Lung microvascular endothelial cell (primary cell): ENCODE measurements at places on chromosomes 2 and 18. TPM values are rescaled to one million over a fixed set of nuclear protein-coding genes. Genes with fewer than 3 reads are reported as not detected.

The PLA2R1 gene
- total RNA-seq: 7.0 and 21.4 TPM in 2 replicates

The FAM110C gene
- total RNA-seq: under 0.01 and 0.44 TPM in 2 replicates

The SATB2 gene
- total RNA-seq: 0.60 and 1.3 TPM in 2 replicates

The ARMC9 gene
- total RNA-seq: 3.5 and 4.2 TPM in 2 replicates

The STRADB gene
- 12.9 and 20.9 TPM in 2 replicates for total RNA-seq

The ALPP gene
- total RNA-seq: not detected in 2 replicates

The DCDC2C gene
- not detected in 2 replicates for total RNA-seq

The CYP26B1 gene
- total RNA-seq: 0.44 and 0.79 TPM in 2 replicates

The UGT1A9 gene
- total RNA-seq: not detected in 2 replicates

The SLC9A4 gene
- not detected in 2 replicates for total RNA-seq

The ASTL gene
- not detected in 2 replicates for total RNA-seq

The SIX3 gene
- not detected in 2 replicates for total RNA-seq

The DYNAP gene
- total RNA-seq: not detected in 2 replicates

The TLX2 gene
- not detected in 2 replicates for total RNA-seq

The TEX44 gene
- total RNA-seq: not detected in 2 replicates

The BMP10 gene
- not detected in 2 replicates for total RNA-seq

The COLEC12 gene
- total RNA-seq: 33.8 and 104 TPM in 2 replicates

The STAT4 gene
- total RNA-seq: 0.22 and 0.40 TPM in 2 replicates

The IKZF2 gene
- total RNA-seq: 0.65 and 1.4 TPM in 2 replicates

The RNU2-63P gene
- total RNA-seq: 70.8 and 139 TPM in 2 replicates

The WNT10A gene
- not detected in 2 replicates for total RNA-seq

The POTEI gene
- 0.22 and 0.79 TPM in 2 replicates for total RNA-seq

The SLC4A5 gene
- under 0.01 and 0.20 TPM in 2 replicates for total RNA-seq

The ADI1 gene
- 45.1 and 56.5 TPM in 2 replicates for total RNA-seq

The GREB1L gene
- 2.0 and 3.1 TPM in 2 replicates for total RNA-seq

The IL1F10 gene
- total RNA-seq: not detected in 2 replicates

The NXPH2 gene
- not detected in 2 replicates for total RNA-seq

The KCNJ3 gene
- total RNA-seq: not detected in 2 replicates

The ASPRV1 gene
- total RNA-seq: under 0.01 TPM in 2 replicates

The CNTNAP5 gene
- not detected in 2 replicates for total RNA-seq

The CIB4 gene
- total RNA-seq: not detected in 2 replicates

The GALR1 gene
- not detected in 2 replicates for total RNA-seq

The IMP4 gene
- total RNA-seq: 63.9 and 88.7 TPM in 2 replicates

The IRS1 gene
- under 0.01 TPM in 2 replicates for total RNA-seq

The MARCHF4 gene
- 0.20 and 0.22 TPM in 2 replicates for total RNA-seq

The CCDC68 gene
- total RNA-seq: 0.65 and 0.99 TPM in 2 replicates

The RSAD2 gene
- total RNA-seq: 0.20 and 0.22 TPM in 2 replicates

The CXCR4 gene
- 2.2 and 33.6 TPM in 2 replicates for total RNA-seq

The C2orf78 gene
- not detected in 2 replicates for total RNA-seq

The FAM124B gene
- 13.3 and 64.9 TPM in 2 replicates for total RNA-seq

The IL18R1 gene
- 0.20 and 0.22 TPM in 2 replicates for total RNA-seq

The ANKRD29 gene
- total RNA-seq: 0.65 and 0.79 TPM in 2 replicates

The DNAH7 gene
- total RNA-seq: under 0.01 TPM in 1 of 2 replicates, not detected in the other

The UGT1A5 gene
- total RNA-seq: not detected in 2 replicates

The SPATA3 gene
- not detected in 2 replicates for total RNA-seq

The ANKRD53 gene
- 0.20 and 0.22 TPM in 2 replicates for total RNA-seq

The FEV gene
- not detected in 2 replicates for total RNA-seq

The MRPL44 gene
- total RNA-seq: 22.0 and 23.6 TPM in 2 replicates

The KIF3C gene
- 10.5 and 15.7 TPM in 2 replicates for total RNA-seq

The BOLL gene
- not detected in 2 replicates for total RNA-seq

The C2orf92 gene
- total RNA-seq: 0.79 and 1.1 TPM in 2 replicates

The RIT2 gene
- not detected in 2 replicates for total RNA-seq

The LCT gene
- total RNA-seq: not detected in 2 replicates
